ENCODE measurements at places on chromosomes 16 and 17.

GRCh38 chr16:67108931-67109406, 772 bp upstream of the PHAF1 start:
- DNase-seq = no peak

- DNase-seq = no peak
Observed at GRCh38 chr17:7589204-7589868, 558 bp downstream of the SOX15 start.

- no peak for DNase-seq
Observed at GRCh38 chr16:23187341-23187740, 4.8 kb downstream of the SCNN1G start.

GRCh38 chr16:19185510-19185851, 17.4 kb downstream of the SYT17 start:
- DNase-seq = no peak

- no peak for DNase-seq
Observed at GRCh38 chr16:76268824-76269223, 8.4 kb upstream of the CNTNAP4 start.

- DNase-seq = peak; percentile 14
Observed at GRCh38 chr17:40290629-40291280, 3.1 kb downstream of the CDC6 start.

All from GDM1 (cell line).